ENCODE measurements at places on chromosomes 6 and 20.

DNA sequence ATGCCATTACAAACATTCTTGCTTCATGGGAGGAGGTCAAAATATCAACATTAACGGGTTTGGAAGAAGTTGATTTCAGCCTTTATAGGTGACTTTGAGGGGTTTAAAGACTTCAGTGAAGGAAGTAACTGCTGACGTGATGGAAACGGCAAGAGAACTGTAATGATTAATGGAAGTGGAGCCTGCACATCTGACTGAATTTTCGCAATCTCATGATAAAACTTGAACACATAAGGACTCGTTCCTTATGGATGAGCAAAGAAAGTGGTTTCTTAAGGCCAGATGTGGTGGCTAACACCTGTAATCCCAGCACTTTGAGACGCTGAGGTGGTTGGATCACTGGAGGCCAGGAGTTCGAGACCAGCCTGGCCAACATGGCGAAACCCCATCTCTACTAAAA, 226.1 kb downstream of the BCAS1 start:
- DNase-seq = no peak

DNA sequence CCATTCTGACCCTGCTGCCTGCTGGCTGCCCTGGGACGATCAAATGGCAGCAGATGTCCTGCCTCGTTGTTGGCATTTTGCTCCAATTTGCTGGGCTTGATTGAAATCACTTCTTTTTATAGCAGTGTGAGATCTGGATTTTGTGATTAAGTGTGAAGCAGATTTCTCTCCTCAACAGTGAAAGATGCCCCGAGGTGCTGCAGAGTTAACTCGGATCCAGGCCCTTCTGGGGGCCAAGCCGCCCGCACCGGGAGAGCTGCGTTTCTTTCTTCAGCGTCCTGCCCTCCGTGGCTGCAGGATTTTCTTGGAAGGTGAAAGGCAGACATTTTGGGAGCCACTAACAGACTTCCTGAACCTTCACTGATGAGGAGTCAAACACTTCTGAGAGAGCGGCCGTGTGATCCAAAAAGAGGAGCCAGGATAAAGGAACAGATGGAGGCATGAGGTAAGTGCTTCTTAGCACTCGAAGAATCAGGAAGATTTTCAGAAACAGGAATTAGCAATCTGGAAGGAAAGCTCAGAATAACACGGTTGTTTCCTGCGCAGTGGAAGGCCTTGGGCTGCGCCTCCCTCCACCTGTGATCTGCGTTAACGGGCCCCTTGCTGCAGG, 139.5 kb upstream of the AFDN start:
- DNase-seq = no peak

DNA sequence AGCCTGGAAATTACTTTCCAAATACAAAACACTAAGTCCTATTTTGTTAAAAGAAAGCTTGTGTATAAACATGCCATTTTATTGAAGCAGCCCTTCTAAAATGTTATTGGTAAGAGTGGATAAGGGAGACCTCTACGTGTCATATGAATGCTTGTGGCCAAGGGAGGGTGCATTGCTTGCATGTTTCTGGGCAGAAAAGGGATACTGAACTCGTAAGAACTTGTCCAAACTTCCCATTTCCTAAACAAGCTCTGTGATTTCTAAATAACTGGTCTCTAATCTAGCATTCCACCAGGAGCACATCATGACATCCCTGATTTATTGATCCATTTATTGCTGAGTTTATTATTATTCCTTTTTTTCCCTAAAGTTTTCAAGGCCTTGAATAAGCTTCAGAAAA, 474.1 kb downstream of the CD109 start:
- DNase-seq = no peak

- no peak for DNase-seq
Measured at GRCh38 chr6:19472850-19473249, 364.3 kb upstream of the ID4 start.

- DNase-seq = no peak
Measured at GRCh38 chr6:105099371-105099770, 80.4 kb downstream of the POPDC3 start.

DNA sequence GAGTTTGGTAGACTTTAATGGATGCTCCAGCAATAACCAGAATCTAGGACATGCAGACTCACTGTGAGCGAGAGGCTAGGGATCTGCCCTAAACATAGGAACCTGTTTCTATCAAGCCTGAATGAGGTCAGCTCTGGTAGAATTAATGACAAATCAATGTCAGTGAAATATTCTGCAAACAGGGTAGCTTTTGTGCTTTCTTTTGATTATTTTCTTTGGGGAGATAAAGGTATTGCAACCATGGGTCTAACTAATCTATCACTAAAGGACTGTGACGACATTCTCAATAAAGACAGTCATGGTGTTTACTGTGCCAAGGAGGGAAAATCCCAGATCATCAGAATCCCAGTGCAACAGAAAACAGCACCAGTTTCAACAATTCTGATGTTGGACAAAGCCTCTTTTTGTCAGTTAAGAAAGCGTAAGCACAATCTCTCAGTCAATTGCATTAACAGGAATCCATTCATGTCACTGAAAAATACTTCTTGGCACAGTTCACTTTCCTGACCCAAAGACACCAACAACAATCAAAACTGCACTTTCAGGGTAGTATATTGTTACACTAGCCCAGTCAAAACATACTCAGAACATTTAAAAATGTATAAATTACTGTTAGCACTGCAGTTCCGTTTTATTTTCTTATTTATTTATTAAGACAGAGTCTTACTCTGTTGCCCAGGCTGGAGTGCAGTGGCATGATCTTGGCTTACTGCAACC, 36.8 kb upstream of the SMIM29 start:
- DNase-seq = no peak

- DNase-seq = no peak
Measured at GRCh38 chr6:107154131-107154800, 39.0 kb upstream of the BEND3 start.

GRCh38 chr6:143222801-143223231, 162.1 kb downstream of the AIG1 start:
- no peak for DNase-seq

DNA sequence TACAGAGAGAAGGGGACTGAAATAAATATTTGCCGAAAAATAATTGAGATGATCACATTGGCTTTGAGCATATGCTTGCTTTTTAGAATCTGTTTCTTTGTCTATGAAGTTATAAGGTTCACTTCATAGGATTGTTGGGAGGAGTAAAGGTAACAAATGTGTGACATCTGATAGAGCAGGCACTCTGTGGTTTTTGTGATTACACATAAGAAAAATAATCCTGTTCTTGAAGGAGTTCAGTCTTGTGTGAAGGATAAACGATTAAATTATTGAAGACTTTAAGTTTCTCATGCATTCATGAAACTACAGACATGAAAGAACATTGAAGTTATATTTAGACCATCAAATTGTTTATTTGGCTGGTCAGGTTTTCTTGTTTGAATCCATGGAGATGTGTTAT, 45.0 kb downstream of the QKI start:
- no peak for DNase-seq

GRCh38 chr6:111601886-111602285, 3.8 kb downstream of the TRAF3IP2 start:
- no peak for DNase-seq

GRCh38 chr6:147287869-147288271, 83.7 kb downstream of the STXBP5 start:
- DNase-seq = no peak

GRCh38 chr6:170206317-170206621, 84.6 kb downstream of the DLL1 start:
- no peak for DNase-seq

GRCh38 chr6:28922004-28922820, 1.6 kb downstream of the TRIM27 start:
- no peak for DNase-seq

DNA sequence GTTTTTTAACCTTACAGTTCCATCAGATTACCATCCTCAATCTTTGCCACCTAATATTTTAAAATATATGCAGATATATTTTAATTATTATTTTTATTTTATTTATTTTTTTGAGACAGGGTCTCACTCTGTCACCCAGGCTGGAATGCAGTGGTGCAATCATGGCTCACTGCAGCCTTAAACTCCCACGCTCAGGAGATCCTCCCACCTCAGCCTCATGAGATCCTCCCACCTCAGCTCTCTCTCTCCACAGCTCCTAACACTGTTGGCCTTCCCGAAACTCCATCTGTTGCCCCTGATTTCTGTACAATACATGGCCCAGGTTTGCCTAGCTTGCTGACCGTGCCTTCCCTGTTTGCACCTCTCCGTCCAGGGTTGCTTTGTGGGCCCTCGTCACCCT, 4.4 kb upstream of the TAB2 start:
- DNase-seq = no peak

GRCh38 chr6:94254689-94255088, 835.3 kb upstream of the EPHA7 start:
- no peak for DNase-seq

DNA sequence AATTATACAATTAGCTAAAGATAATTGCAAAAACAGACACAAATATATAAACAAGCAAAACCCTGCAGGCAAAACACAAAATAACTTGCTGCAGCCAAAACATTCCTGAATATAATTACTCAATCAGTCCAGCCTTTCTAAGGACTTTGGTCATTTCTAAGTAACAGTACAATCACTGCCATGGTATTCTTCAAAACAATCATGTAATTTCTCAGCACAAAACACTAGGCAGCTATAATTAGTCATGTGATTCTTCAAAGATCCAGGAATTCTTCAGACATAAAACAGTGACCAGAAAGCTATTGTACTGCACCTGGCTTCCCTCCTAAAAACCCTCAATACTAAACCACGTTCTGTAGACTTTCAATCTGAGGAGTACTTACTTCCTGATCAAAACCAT, 881.1 kb downstream of the EPHA7 start:
- DNase-seq = no peak

GRCh38 chr20:49361862-49362660, 84.2 kb upstream of the ZNFX1 start:
- DNase-seq = no peak

- no peak for DNase-seq
Measured at GRCh38 chr6:3285732-3286131, 27.0 kb downstream of the PSMG4 start.

DNA sequence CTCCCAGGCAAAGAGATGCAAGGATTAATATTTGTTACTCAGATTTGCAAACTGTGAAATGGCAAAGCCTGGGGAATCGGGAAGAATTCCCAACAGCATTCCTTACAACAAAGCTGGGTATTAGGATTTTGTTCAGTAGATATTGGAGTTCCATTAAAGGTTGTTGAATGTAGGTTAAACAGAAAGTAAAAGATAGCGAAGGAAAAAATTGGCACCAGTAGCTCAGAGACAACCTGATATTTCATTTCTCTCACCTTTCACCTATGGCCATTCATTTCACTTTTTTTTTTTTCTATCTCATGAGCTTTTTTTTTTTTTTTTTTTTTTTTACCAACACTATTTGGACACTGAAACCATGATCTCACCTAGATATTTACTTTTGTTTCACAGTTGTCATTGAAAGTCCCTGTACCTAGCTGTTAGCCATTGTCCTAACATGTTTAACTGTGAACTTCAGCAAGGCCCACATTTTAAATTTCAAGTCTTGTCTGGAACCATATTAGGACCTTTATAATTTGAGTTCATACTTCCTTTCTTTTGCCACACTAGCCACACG, 552.5 kb downstream of the HAO1 start:
- DNase-seq = no peak

DNA sequence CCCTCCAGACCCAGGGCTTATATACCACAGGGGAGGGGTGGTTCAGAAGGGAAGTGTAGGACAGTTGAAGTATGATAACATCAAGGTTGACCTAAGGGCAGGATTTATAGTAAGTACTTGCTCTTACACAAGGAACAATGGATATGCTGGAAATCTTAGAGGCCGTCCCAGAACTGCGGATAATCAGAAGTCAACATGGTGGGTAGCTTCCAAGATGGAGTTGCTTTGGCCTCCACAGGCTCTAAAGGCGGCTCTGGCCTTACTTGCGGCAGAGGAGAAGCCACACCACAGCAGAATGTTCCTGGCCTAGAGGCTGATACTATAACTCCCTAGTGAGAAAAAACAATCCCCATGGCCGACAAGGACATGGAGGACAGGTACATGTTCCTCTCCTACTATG, 344.7 kb downstream of the CDC5L start:
- no peak for DNase-seq

DNA sequence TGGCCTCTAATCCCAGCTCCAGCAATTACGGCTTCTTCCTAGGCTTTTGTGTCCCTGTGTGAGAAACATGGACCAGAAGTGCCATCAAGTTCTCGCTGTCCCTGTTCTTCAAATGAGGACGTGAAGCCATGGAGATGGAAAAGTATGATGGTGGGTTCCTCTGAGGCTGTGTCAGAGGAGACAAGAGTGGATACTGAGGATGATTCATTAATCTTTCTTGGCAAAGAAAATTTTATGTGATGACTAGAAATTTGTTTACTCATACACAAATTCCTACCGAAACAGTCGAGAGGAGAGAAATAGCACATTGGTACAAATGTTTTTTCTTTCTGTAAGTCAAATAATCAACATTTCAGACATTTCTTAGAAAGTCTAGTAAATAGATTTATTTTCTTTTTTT, 35.0 kb upstream of the PNRC1 start:
- DNase-seq = no peak

GRCh38 chr20:23603321-23603720, 2.4 kb downstream of the CST9 start:
- DNase-seq = no peak
